Lung (tissue), 17 donors: ENCODE measurements at places on chromosomes 3 and 15. TPM values are rescaled to one million over a fixed set of nuclear protein-coding genes. Genes with fewer than 3 reads are reported as not detected.

The PARP16 gene
- 7.4 TPM for total RNA-seq

The SOX2 gene
- total RNA-seq, result 16.4 TPM

The STRIT1 gene
- not detected for total RNA-seq

The CGNL1 gene
- total RNA-seq, result 32.8 TPM

The GOLGA6L4 gene
- 3.9 TPM for total RNA-seq

The SMCO1 gene
- total RNA-seq, result not detected

DNA sequence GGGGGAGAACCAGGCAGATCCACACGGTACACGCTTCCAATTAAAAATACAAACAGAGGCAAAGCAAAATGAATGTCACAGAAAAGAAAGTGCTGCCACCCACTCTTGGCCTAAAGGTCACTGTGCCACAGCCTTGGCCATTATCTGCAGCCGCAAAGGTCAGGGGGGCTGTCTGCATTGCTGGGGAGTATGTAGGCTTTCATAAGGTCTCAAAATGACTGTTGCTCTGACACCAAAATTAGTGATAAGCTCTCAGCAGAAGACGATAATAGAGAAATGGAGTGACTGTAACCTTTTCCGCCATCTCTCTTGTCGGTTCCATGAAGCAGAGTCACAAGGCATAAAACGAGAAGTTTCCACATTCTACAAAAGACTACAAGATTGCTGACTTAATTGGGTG, 374.2 kb upstream of the ICE2 start:
- H3K36me3 ChIP-seq, result no peaks in the 10 kb centered on the region
- H3K27ac ChIP-seq, result no peak overlapping the region
- no peaks in the 10 kb centered on the region for H3K27me3 ChIP-seq
- no peak overlapping the region for H3K4me3 ChIP-seq

- DNase-seq, result no peak
- no peaks in the 10 kb centered on the region for H3K4me1 ChIP-seq
Measured at GRCh38 chr3:127658234-127658633, 14.5 kb upstream of the ABTB1 start.

- peak overlapping the region; percentile 97 for H3K27ac ChIP-seq
- H3K4me1 ChIP-seq, result peaks cover 32% of the 10 kb centered on the region
- no peaks in the 10 kb centered on the region for H3K27me3 ChIP-seq
- peak; percentile 84 for DNase-seq
- H3K4me3 ChIP-seq, result peak overlapping the region; percentile 79
- no peaks in the 10 kb centered on the region for H3K36me3 ChIP-seq
Measured at GRCh38 chr3:146160321-146160963, 542 bp downstream of the PLOD2 start.

DNA sequence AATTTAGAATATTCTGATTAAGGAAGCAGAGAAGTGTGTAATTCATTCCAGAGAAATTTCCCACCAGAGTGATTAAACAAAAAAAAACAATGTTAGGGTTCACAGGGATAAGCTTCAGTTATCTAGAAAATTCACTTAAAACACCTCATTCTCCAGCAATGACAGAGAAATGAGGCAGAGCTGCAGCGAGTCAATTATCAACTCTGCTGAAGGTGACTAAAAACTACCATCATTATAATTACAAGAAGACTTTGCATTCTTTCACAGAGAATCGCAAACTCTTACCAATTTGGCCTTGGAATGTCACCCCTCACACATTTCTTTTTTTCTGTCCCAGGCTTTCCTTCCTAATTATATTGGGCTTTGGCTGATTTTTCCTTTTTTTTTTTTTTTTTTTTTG, 117.1 kb downstream of the RAB11A start:
- no peaks in the 10 kb centered on the region for H3K36me3 ChIP-seq
- H3K4me3 ChIP-seq, result no peak overlapping the region
- no peaks in the 10 kb centered on the region for H3K4me1 ChIP-seq
- H3K27me3 ChIP-seq, result no peaks in the 10 kb centered on the region
- no peak overlapping the region for H3K27ac ChIP-seq

GRCh38 chr15:89657686-89658200, 2.5 kb upstream of the KIF7 start:
- no peak overlapping the region for H3K27ac ChIP-seq
- no peak for DNase-seq
- H3K27me3 ChIP-seq, result no peaks in the 10 kb centered on the region
- no peaks in the 10 kb centered on the region for H3K36me3 ChIP-seq
- H3K4me1 ChIP-seq, result peaks cover 3% of the 10 kb centered on the region
- H3K4me3 ChIP-seq, result no peak overlapping the region

- no peaks in the 10 kb centered on the region for H3K27me3 ChIP-seq
- DNase-seq, result peak; percentile 29
- H3K4me3 ChIP-seq, result no peak overlapping the region
- no peaks in the 10 kb centered on the region for H3K4me1 ChIP-seq
- H3K27ac ChIP-seq, result no peak overlapping the region
Measured at GRCh38 chr3:133074977-133075376, 36.8 kb downstream of the TMEM108 start.

GRCh38 chr15:96381463-96381862, 51.0 kb downstream of the NR2F2 start:
- no peaks in the 10 kb centered on the region for H3K36me3 ChIP-seq
- H3K27me3 ChIP-seq, result peaks cover 2% of the 10 kb centered on the region
- H3K4me3 ChIP-seq, result no peak overlapping the region
- no peaks in the 10 kb centered on the region for H3K4me1 ChIP-seq
- no peak overlapping the region for H3K27ac ChIP-seq
- no peak for DNase-seq

DNA sequence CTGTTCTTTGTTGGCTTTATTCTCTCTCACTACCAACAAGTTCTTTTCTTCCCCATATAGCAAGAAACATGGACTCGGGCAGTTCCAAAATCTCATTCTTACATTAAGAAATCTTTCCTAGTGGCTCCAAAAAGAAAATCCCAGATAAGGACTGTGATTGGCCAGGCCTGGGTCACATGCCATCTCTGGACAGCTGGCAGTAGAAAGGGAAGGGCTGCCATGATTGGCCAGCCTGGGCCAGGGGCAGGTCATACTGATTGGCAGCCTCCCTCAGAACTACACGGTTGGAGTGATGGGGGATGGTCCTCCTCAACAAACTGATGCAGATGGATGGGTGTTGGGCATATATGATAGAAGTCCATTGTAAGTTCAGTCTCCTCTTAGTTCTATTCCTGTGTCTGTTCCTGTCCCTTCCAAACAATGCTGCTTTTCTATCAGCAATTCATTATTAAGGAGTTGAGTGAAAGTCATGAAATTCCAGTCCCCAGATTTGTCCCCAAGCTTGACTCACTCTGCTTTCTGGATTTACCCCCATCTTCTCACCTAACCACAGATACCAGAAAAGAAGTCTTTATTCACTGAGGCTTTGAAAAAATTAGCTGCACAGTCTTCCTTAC, 175.5 kb downstream of the ATG7 start:
- H3K36me3 ChIP-seq, result peaks cover 3% of the 10 kb centered on the region
- no peak overlapping the region for H3K4me3 ChIP-seq
- no peaks in the 10 kb centered on the region for H3K27me3 ChIP-seq
- H3K27ac ChIP-seq, result no peak overlapping the region
- DNase-seq, result no peak

DNA sequence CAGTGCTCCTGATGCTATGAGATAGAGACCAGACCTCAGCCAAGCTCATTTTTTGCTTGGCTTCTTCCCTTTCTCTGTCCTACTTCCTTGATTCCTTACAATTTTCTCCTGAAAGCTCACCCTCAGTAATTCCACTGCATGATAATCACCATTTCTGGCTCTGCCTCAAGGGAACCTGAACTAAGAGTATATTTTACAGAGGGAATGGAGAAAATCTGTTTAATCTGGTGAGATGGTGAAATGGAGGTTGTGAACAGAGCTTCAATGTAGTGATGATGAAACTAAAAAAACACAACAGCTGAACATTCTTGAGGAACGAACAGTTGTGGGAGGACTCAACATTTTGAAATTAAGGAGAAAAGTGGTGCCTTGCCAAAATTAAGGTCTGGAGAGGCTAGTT, 16.3 kb downstream of the HHLA2 start:
- no peaks in the 10 kb centered on the region for H3K4me1 ChIP-seq
- H3K27ac ChIP-seq, result no peak overlapping the region
- H3K27me3 ChIP-seq, result no peaks in the 10 kb centered on the region
- DNase-seq, result no peak
- H3K4me3 ChIP-seq, result no peak overlapping the region
